NCI-H187 (cell line): ENCODE measurements at places on chromosomes 12 and 14.
A peak's percentile ranks its signal among the peaks of the same experiment; 100 is the strongest.

DNA sequence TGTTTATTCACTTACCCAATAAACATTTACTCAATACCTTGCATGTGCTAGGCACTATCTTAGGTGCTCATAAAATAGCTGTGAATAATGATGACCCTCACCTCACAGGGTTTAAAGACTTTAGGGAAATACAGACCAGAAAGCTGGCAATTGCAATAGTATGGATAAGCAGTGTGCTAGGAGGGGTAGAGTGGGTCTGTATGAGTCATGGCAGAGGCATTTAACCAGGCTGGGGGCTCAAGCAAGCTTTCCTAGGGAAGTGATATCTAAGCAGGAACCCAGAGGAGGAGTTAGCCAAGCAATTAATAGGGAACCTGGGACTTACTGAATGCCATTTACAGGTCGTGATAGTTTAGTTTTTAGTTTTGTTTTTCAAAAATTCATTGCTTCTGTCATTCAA is 123.9 kb upstream of the CCDC198 start:
- DNase-seq = no peak

GRCh38 chr12:57240926-57241401 is 10.0 kb downstream of the STAC3 start:
- no peak for DNase-seq

DNA sequence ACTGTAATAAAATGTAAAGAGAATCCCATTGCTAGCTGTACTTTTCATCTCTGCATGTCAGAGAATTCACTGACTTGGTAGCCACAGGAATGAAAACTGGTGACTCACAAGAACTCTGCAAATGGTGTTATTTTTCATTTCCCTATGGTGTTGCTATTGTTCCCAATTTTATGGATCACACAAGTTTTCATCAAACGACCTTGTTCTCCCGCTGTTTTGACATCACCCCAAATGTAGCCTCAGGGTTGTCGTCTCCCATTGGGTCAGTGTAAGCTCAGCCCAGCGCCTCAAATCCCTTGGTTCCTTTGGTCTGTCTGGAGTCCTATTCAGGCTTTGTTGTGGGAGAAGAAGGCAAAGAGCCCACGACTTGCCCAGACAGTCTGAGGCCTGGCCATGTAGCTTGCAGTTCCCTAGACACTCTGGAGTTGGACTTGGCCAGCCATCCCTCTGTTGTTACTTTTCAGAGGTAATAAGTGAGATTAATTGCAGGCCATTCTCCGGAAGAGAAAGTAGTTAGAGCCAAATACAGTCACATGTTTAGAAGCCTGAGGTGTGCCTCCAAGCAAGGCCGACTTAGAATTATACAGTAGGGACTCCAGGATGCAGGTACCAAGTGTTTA is 159.2 kb downstream of the TGFB3 start:
- no peak for DNase-seq

DNA sequence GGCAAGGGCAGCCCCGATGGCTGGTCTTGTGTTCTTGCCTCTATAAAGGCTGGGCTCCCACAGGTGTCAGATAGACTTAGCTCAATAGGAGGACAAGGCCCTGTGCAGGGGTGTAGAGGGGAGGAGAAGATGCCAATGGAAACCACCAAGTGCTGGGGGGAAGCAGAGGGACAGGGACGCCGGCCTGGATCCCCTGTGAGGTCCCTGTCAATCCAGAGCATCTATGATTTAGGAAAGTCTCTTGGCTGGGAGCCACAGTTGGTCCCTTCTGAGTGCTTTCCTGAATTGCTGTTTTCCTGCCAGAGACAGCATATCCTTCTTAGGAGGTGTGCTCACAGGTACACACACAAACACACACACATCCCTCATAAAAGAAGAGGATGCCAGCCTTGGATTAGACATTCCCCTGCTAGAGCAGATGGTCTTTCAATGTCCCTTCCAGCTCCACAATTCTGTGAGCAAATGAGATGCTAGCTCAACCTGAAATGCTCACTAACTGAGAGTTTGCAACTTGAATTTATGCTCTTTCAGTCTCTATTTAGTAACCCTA is 62.7 kb downstream of the TTC7B start:
- no peak for DNase-seq

- DNase-seq = no peak
Observed at GRCh38 chr14:65810322-65810721, 397.8 kb downstream of the FUT8 start.

- no peak for DNase-seq
Observed at GRCh38 chr14:35116242-35116641, 5.5 kb downstream of the PPP2R3C start.

GRCh38 chr12:54239620-54240019 is 40.3 kb downstream of the CBX5 start:
- DNase-seq = no peak

- DNase-seq = no peak
Observed at GRCh38 chr14:54438703-54439102, 2.5 kb downstream of the CNIH1 start.

- no peak for DNase-seq
Observed at GRCh38 chr12:107134558-107134957, 41.2 kb upstream of the CRY1 start.

DNA sequence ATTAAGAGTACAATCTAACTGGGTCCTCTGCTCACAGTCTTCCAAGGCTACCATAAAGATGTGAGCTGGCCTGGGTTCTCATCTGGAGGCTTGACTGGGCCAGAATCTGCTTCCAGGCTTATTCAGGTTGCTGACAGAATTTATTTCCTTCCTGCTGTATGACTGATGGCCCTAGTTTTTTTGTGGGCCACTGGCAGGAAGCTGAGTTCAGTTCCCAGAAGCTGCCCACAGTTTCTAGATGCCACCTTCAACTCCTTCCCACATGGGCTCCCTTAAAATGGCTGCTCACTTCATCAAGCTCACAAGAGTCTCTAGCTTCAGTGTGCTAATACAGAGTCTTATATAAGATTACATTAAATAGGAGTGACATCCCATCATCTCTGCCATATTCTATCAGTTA is 121.7 kb upstream of the CAND1 start:
- DNase-seq = no peak

GRCh38 chr14:58793131-58793740 is 155.5 kb downstream of the DACT1 start:
- no peak for DNase-seq

DNA sequence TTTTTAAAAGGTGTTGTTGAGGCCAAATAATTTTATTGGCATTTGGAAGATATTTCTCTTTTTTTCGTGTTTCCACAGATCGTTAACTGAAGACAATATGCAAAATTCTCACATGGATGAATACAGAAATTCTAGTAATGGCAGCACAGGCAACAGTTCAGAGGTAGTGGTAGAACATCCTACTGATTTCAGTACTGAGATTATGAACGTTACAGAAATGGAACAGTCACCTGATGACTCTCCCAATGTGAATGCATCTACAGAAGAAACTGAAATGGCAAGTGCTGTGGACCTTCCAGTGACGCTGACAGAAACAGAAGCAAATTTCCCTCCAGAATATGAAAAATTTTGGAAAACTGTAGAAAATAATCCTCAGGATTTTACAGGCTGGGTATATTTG is 11.2 kb downstream of the PRPF39 start:
- no peak for DNase-seq

- DNase-seq = no peak
Observed at GRCh38 chr12:3950714-3951320, 77.6 kb upstream of the PARP11 start.

- no peak for DNase-seq
Observed at GRCh38 chr12:94190623-94191022, 42.2 kb downstream of the PLXNC1 start.

- DNase-seq = no peak
Observed at GRCh38 chr12:132206046-132206434, 61.8 kb downstream of the NOC4L start.

GRCh38 chr14:31965735-31966598 is 111.1 kb upstream of the ARHGAP5 start:
- DNase-seq = no peak

GRCh38 chr14:72444701-72445100 is 449.2 kb downstream of the DPF3 start:
- no peak for DNase-seq

GRCh38 chr12:53097564-53098353 is at the start of gene IGFBP6:
IGFBP6 (plus strand) TSS chr12:53097667; CDS start chr12:53097718, 51 bp downstream.
- DNase-seq = peak; percentile 7

GRCh38 chr14:69298131-69299071 is 38.4 kb downstream of the GALNT16 start:
- no peak for DNase-seq

GRCh38 chr12:97921979-97922722 is 459.5 kb downstream of the RMST start:
- DNase-seq = no peak

GRCh38 chr12:113757221-113758002 is 208.7 kb downstream of the RBM19 start:
- peak; percentile 37 for DNase-seq

DNA sequence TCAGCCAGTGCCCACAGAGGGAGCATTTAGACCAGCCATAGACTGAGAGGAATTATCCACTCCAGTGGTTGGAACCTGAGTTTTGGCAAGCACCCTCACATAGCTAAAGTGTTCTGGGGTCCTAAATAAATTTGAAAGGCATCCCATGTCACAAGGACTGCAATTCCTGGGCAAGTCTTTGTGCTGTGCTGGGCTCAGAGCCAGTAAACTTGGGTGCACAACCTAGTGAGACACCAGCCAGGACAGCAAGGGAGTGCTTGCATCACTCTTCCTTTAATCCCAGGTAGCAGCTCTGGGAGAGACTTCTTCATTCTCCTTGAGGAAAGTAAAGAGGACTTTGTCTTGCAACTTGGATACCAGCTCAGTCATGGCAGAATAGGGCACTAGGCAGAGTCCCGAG is 142.0 kb upstream of the FSCB start:
- no peak for DNase-seq

DNA sequence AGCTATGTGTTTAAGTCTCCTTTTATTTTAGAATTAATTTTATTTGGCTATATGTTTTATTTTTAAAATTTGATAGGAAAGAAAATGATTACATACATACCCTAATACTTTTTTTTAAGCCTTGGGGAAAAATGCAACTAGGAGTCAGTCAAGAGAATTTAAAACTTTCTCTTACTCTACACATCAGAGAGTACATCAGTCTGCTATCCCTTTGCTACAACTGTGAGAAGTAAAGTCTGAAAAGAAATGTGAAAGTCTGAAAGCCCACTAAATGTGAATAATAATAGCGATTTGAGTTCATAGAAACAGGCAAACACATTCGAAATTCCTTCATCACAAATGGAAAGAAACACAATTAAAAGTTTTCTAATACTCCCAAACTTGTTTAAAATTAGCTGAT is 95.0 kb downstream of the PTPRQ start:
- DNase-seq = no peak

GRCh38 chr14:40222996-40223395 is 790.8 kb upstream of the FBXO33 start:
- DNase-seq = no peak

DNA sequence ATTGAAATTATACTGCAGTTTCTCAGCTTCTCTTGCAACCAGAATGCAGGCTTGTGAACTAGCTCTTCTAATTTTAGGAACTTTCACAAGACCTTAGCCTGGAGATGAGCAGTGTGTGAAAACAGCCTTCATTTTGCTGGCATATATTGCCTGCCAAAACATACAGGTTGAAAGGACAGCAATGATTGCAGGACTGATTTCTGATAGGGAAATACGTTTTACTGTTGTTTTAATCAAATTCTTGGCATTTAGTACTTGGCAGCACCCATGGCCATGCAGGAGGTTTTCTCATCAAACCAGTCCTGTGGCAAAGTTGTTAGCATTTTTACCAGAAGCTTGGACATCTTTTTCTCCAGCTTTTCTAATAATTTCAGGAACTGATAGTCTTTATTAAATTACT is 91.9 kb upstream of the MUCL1 start:
- no peak for DNase-seq

DNA sequence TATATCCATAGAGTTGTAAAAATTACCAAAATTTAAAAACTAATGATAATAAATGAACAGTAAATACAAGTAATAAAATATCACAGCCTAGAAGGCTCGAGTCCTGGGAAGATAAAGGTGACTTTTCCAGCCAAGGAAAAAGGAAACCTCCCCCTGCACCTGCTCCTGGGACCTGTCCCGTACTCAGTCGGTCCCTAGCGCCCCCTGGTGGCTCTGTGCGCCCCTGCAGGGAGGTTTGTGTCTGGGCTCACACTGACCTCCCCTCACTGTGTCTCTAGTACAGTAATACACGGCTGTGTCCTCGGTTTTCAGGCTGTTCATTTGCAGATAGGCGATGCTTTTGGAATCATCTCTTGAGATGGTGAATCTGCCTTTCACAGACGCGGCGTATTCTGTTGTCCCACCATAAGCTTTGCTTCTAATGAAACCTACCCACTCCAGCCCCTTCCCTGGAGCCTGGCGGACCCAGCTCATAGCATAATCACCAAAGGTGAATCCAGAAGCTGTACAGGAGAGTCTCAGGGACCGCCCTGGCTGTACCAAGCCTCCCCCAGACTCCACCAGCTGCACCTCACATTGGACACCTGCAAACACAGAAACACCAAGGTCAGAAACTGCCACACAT is 1030.4 kb downstream of the TMEM121 start:
- DNase-seq = peak; percentile 60

- no peak for DNase-seq
Observed at GRCh38 chr14:35553808-35554207, 19.8 kb downstream of the INSM2 start.

- DNase-seq = no peak
Observed at GRCh38 chr12:70317781-70318180, 48.3 kb upstream of the KCNMB4 start.

DNA sequence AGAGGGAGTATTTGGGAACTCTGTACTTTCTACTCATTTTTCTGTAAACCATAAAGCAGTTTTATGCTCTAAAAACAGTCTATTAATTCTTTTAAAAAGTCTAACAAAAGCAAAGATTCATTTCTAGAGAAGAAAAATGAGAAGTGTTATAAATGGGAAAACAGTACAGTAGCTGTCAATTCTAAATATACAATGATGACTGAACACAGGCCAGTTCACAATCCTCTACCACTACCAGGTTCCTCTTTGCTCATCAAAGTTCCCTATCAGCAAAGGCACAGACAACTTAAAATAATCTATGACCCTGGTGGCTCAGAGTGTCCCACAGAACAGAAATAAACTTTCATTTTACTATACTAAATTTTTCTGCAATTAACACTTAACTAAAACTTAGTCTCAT is 12.5 kb downstream of the NAA25 start:
- DNase-seq = no peak

- DNase-seq = no peak
Observed at GRCh38 chr12:92771001-92771400, 68.2 kb downstream of the PLEKHG7 start.

DNA sequence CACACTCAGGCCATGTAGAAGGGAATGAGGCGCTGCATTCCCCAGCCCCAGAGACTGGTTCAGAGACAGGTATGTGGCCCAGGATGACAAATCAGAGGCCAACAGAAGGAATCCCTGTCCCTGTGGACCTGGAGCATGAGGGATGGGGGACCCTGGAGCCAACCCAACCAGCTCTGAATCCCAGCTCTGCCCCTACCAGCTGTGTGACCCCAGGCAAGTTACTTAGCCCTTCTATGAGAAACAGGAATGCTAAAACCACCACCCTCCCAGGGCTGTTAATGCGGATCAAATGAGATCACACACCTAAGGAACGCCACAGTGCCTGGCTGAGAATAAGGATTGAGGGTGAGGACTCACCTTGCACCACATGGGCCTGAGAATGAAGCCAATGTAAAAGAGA is 15.6 kb downstream of the ITPK1 start:
- DNase-seq = no peak

GRCh38 chr14:59913187-59913586 is 6.8 kb upstream of the LRRC9 start:
- no peak for DNase-seq

- peak; percentile 70 for DNase-seq
Observed at GRCh38 chr14:36214476-36215216, 38.1 kb upstream of the PTCSC3 start.
